Type B pancreatic cell (in vitro differentiated cells): ENCODE measurements at places on chromosomes 3 and 15.

DNA sequence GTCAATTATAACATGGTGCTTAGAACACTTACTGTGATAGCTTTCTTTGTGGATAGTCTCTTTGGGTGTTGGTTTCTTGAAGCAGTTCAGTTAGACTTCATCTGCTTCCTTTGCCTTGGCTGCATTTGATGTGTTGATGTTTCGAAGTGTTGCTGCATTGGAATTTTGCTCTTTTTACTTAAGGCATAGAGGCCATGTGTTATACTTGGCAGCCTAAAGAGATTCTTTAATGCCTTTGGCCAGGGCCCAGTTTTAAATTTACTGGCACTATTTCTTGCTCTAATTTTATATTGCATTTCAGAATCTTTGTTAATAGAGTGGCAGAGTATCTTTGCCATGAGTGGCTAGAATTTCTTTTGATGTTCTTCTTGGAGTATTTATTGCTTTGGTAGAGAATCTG lies 21.2 kb downstream of the NR1D2 start:
- H3K36me3 ChIP-seq: peaks cover 51% of the 10 kb centered on the region
- H3K4me1 ChIP-seq: no peaks in the 10 kb centered on the region
- no peaks in the 10 kb centered on the region for H3K27me3 ChIP-seq
- H3K27ac ChIP-seq: no peak overlapping the region

- H3K4me3 ChIP-seq: no peak overlapping the region
- no peak for DNase-seq
- H3K4me1 ChIP-seq: no peaks in the 10 kb centered on the region
- H3K36me3 ChIP-seq: peaks cover 11% of the 10 kb centered on the region
- no peak overlapping the region for H3K27ac ChIP-seq
These were observed 40.0 kb downstream of the MAP4 start for GRCh38 chr3:47976135-47976732.

GRCh38 chr15:40744815-40745152 lies 10.3 kb downstream of the RMDN3 start:
- no peaks in the 10 kb centered on the region for H3K27me3 ChIP-seq
- H3K4me3 ChIP-seq: no peak overlapping the region
- peaks cover 3% of the 10 kb centered on the region for H3K36me3 ChIP-seq
- H3K4me1 ChIP-seq: peaks cover 16% of the 10 kb centered on the region
- no peak for DNase-seq

GRCh38 chr3:117219296-117219695 lies 509.7 kb downstream of the TUSC7 start:
- H3K27me3 ChIP-seq: no peaks in the 10 kb centered on the region
- H3K36me3 ChIP-seq: no peaks in the 10 kb centered on the region
- no peak overlapping the region for H3K4me3 ChIP-seq
- DNase-seq: no peak

GRCh38 chr15:70101459-70102113 lies 3.9 kb upstream of the TLE3 start:
- peak overlapping the region; percentile 97 for H3K4me3 ChIP-seq
- no peaks in the 10 kb centered on the region for H3K36me3 ChIP-seq
- DNase-seq: no peak
- peaks cover 33% of the 10 kb centered on the region for H3K27me3 ChIP-seq

GRCh38 chr15:57496946-57497869 lies 94.5 kb upstream of the MYZAP start:
- no peak overlapping the region for H3K4me3 ChIP-seq
- no peaks in the 10 kb centered on the region for H3K27me3 ChIP-seq
- peaks cover 4% of the 10 kb centered on the region for H3K36me3 ChIP-seq
- no peak for DNase-seq
- peak overlapping the region; percentile 77 for H3K27ac ChIP-seq

GRCh38 chr3:190101320-190102011 lies 19.2 kb downstream of the P3H2 start:
- H3K4me3 ChIP-seq: no peak overlapping the region
- no peak for DNase-seq
- H3K27me3 ChIP-seq: no peaks in the 10 kb centered on the region
- H3K27ac ChIP-seq: peak overlapping the region; percentile 51
- H3K4me1 ChIP-seq: peaks cover 31% of the 10 kb centered on the region

GRCh38 chr3:58029842-58030584 lies 21.8 kb downstream of the FLNB start:
- no peaks in the 10 kb centered on the region for H3K27me3 ChIP-seq
- H3K27ac ChIP-seq: no peak overlapping the region
- no peak overlapping the region for H3K4me3 ChIP-seq
- no peak for DNase-seq
- H3K36me3 ChIP-seq: peaks cover 19% of the 10 kb centered on the region

DNA sequence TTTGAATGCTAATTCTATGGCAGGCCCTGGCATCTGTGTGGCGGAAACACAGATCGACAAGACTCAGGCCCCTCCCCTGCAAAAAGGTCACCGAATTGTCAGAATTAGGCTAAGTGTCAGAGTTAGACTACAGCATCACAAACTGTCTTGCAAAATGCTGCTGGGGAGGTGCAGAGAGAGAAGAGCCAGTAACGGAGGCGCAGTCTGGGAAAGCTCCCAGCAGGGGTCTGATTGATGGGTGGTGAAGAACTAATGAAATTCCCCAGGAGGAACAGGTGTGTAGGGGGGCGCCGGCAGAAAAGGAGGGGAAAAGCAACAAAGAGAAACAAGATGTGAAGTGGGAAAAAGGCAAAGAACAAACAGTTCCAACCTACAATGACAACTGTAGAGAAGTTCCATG lies 72.7 kb upstream of the TAMM41 start:
- H3K4me1 ChIP-seq: peaks cover 5% of the 10 kb centered on the region
- H3K36me3 ChIP-seq: no peaks in the 10 kb centered on the region
- peaks cover 27% of the 10 kb centered on the region for H3K27me3 ChIP-seq
- no peak overlapping the region for H3K27ac ChIP-seq
- peak; percentile 11 for DNase-seq

GRCh38 chr15:69320977-69321554 lies 22.4 kb downstream of the PAQR5 start:
- DNase-seq: no peak
- no peak overlapping the region for H3K4me3 ChIP-seq
- peaks cover 27% of the 10 kb centered on the region for H3K4me1 ChIP-seq
- H3K27ac ChIP-seq: no peak overlapping the region

DNA sequence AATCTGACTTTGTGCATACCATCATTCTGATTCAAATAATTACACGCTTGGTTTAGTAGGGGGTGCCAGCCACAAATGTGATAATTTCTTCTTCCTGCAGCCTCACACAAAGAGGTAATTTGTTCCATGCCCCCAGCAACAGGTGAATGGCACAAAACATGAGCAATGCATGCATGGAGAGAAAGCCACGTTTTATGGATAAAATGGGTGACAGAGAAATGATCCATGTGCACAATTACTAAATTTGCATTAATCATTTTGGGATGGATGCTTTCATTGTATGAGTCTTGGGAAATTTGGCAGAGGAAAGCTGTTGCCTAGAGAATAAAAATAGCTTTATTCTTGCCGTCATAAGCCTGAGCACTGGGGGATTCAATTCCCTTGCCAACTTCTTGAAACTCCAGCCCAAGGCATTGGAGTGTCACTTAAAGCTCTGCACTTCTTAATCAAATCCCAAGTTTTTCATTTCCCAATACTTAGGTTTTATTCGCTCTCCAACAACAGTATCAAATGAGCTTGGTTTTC lies 411.6 kb downstream of the GBE1 start:
- H3K36me3 ChIP-seq: peaks cover 3% of the 10 kb centered on the region
- no peak overlapping the region for H3K27ac ChIP-seq
- no peak for DNase-seq
- no peak overlapping the region for H3K4me3 ChIP-seq

DNA sequence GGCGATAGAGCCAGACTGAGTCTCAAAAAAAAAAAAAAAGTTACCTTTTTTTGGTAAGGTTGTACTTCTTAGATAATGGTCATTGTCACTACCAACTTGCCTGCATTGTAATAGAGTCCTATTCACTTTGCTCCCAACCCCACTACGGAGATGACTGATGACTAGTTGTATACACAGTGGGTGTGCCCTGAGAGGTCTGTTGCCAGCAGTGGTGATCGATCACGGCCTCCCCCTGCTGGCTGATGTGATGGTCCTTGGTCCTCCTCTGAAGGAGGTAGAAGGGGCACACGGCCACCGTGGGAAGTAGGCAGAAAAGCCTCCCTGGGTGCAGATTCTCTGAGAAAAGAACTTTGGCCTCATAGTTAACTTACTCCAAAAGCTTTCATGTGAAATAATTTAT lies 10.7 kb downstream of the GCNT3 start:
- H3K27ac ChIP-seq: no peak overlapping the region
- H3K27me3 ChIP-seq: no peaks in the 10 kb centered on the region
- H3K4me1 ChIP-seq: peaks cover under 1% of the 10 kb centered on the region

DNA sequence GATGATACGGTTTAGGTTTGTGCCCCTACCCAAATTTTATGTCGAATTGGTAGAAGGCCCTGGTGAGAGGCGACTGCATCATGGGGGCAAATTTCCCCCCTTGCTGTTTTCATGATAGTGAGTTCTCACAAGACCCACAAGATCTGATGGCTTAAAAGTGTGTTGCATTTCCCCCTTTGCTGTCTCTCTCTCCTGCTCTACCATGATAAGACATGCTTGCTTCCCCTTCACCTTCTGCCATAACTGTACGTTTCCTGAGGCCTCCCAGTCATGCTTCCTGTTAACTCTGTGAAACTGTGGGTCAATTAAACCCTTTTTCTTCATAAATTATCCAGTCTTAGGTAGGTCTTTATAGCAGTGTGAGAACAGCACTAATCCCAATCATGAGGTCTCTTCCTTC lies 381.2 kb downstream of the RSL24D1 start:
- H3K27me3 ChIP-seq: no peaks in the 10 kb centered on the region
- H3K4me3 ChIP-seq: no peak overlapping the region
- H3K36me3 ChIP-seq: no peaks in the 10 kb centered on the region
- H3K4me1 ChIP-seq: no peaks in the 10 kb centered on the region

DNA sequence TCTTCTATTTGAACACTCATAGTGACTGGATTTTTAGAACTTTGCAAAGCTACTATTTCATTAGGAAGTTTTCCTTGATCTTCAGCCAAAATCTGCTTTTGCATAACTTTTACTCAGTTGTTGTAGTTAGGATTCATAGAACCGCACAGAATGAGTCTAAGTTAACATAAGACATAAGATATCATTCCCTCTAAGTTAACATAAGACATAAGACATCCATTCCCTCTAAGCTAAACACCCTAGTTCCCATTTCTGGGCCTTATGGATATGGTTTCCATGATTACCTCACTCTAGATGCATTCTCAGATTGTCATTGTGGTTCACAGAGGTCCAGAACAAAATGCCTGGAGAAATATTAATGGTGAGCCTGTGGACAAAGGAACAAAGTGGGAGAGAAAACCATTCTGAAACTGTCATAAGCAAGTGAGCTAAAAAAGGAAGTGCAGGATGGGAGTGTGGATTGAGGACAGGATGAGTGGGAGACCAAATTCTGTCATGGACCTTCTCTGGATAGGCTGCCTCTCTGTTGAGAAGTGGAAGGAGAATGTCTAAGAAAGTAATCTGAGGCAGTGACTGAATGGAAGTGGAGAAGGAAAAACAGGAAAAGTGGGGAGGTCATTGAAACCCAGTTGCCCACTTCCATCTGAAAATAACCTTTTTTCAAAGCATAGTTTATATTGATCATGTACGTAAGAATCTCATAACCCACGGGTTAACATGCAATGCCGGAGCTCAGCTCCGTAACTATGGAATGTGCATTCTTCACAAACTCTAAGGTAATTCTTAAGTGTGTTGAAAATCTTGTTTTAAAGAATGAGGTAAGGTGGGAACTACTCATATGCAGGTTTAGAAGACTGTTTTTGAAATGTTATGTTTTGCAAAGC lies 37.4 kb upstream of the SECISBP2L start:
- no peaks in the 10 kb centered on the region for H3K27me3 ChIP-seq
- no peak for DNase-seq
- no peaks in the 10 kb centered on the region for H3K36me3 ChIP-seq
- H3K27ac ChIP-seq: peak overlapping the region; percentile 16
- no peaks in the 10 kb centered on the region for H3K4me1 ChIP-seq

- peaks cover 9% of the 10 kb centered on the region for H3K4me1 ChIP-seq
- no peak overlapping the region for H3K4me3 ChIP-seq
- DNase-seq: no peak
- H3K36me3 ChIP-seq: no peaks in the 10 kb centered on the region
- H3K27ac ChIP-seq: no peak overlapping the region
These were observed 73.3 kb downstream of the SYNPR start for GRCh38 chr3:63351159-63352007.

DNA sequence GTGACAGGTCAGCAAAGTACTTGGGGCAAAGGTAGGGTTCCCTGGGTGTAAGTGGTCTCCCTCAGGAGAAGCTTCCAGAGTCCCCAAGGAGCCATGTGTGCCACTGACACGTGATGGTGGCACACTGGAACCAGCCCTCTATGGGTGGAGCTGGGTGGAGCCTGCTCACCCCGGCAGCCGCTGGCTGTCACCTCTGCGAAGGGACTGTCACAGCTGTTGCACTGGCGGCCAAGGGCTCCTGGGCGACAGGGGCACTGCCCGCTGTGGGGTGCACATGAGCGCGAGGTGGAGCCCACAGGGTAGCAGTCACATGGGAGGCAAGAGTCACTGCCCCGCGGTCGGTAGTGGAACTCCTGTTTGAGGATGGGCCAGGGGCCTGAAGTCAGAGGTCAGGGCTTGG lies 12.0 kb downstream of the CELSR3 start:
- H3K27me3 ChIP-seq: no peaks in the 10 kb centered on the region
- no peak overlapping the region for H3K4me3 ChIP-seq
- H3K4me1 ChIP-seq: no peaks in the 10 kb centered on the region

DNA sequence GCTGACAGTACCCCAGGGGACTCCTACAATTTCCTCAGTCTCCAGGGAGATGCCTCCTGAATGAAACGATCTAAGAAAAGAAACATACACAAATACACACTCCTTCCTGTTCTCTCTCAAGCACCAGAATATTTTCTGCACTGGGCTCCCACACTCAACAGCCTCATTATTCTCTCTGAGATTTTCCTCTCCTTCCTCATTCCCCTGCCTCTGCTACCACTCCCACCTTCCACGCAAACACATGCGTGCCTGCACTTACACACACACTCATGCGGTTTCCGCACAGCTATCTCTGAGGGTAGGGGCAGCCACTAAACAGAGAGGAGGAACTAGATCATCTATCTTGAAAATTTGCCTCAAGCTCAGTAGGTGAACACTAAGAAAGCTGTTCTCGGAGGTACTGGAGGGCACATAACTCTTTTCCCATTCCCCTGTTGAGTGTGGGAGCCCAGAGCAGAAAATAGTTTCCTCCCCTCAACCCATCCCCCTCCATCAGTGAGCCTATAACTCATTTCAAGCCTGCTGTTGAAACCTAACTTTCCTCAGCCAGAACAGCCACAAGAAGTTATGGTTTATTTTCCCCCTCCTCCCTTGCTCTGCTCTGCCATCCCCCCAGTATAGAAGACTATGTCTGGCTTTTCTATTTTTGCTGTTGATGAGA lies 30.5 kb upstream of the TIPARP start:
- no peak for DNase-seq
- H3K36me3 ChIP-seq: peaks cover 7% of the 10 kb centered on the region
- no peaks in the 10 kb centered on the region for H3K27me3 ChIP-seq
- peak overlapping the region; percentile 94 for H3K27ac ChIP-seq
